Activated T-helper 17 cell treated with anti-CD3 and anti-CD28 coated beads, Interleukin-2, amount 50 U/mL, for 72 hours (primary cell): ENCODE measurements at places on chromosomes 7 and 10. TPM values are rescaled to one million over a fixed set of nuclear protein-coding genes. Genes with fewer than 3 reads are reported as not detected.

PON1 gene
- total RNA-seq, result not detected

BTBD16 gene
- not detected for total RNA-seq

ANKRD16 gene
- total RNA-seq, result 4.6 TPM

CYP3A4 gene
- not detected for total RNA-seq

NPY4R gene
- not detected for total RNA-seq

NODAL gene
- total RNA-seq, result not detected

PLA2G12B gene
- not detected for total RNA-seq

MEIG1 gene
- total RNA-seq, result 0.48 TPM

LIPK gene
- total RNA-seq, result not detected

ACHE gene
- total RNA-seq, result not detected

HOXA6 gene
- total RNA-seq, result not detected
